Fibroblast of the aortic adventitia (primary cell): ENCODE measurements at places on chromosomes 3 and 15.

GRCh38 chr3:12769761-12770160 is 10.7 kb upstream of the TMEM40 start:
- DNase-seq = no peak

GRCh38 chr3:41608347-41608746 is 353.6 kb downstream of the ULK4 start:
- no peak for DNase-seq

DNA sequence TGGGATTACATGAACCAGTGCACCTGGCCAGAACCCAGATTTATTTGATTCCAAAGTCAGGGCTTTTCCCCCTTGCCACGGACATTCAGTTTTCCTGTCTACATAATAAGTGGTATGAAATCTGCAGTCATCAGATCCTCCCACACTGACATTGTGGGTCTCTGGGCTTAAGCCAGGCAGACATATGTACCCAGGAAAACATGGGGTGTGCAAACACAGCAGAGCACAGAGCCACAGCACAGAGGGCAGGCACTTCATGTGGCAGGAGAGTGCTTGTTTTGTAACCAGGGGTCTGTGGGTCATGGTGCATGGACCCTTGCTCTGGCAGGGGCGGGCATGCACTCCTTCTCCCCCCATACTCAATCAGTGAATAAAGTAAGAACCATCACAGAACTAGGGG is 6.1 kb upstream of the ABTB1 start:
- no peak for DNase-seq

GRCh38 chr3:46829699-46830208 is 33.5 kb downstream of the MYL3 start:
- no peak for DNase-seq

DNA sequence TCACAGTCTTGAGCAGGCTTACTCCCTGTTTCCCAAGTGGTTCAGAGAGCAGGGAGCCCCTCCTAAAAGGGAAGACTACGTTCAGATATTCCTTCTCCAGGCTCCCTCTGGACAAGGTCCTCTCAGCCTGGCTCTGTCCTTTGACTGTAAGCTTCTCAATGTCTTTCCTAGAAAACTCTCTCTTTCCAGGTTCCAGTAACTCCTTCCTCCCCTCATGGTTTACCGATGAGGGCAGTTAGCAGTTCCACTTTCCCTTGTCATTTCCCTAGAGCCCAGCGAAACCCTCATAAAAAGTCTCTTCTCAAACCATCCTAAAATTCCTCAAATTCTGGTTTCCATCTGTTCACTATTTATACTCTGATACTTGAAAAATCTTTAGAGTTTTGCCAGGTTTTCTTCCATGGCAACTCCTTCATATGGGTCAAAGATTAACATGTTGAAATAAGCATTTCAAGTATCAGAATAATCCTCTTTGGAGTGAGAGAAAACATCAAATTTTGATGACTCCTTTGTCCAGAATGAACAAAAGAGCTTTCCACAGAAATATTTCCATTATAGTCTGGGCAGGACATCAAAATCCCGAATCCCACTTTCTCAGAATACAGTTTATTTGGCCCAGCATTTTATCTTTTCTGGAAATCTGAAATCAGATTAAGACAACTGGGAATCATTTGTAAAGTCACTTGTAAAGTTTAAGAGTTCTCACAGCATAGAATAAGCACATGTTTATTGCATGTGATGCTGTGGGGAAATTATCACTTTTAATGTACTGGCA is 599.4 kb downstream of the UNC13C start:
- no peak for DNase-seq

DNA sequence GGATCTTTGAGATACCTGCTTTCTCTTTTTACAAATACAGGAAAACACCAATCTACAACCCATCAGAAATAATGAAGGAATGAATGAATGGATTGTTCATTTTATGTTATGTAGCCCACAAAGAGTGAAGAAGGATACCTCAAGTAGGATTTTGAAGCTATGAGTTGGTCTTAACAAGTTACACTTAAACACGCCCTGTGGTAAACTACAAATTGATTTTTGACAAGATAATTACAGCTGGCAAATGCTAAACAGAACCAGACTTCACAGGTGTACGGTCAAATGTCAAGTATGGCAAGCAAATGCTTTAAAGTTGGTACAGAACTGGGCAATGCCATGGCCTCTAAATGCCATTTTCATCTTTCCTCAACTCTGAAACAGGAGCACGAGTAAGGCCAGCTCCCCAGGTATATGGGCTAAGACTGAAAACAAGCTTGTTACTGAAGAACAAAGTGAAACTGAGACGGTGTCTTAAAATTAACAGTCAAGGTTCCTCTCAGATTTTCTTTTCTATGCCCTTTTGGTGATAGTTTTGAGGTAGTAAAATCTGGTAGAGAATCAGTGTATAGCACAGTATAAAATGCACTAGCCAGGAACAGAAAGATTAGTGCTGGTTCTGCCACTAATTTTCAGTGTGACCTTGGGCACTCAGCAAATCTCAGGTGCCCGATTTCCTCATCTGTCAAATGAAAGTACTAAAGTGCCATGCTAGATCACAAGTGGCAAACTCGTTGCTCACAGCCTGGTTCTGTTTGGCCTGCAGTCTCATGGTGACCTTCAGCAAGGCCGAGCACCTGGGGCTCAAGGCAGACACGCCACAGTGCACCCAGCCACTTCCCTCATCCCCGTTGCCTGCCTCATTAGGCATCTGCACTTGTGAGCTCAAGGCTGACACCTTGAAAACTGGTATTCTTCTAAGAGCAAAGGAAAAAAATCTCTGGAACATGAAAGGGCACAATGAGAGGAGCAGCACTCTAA is 9.5 kb downstream of the RUVBL1 start:
- no peak for DNase-seq

GRCh38 chr3:126064627-126065258 is 19.2 kb downstream of the SLC41A3 start:
- DNase-seq = no peak

DNA sequence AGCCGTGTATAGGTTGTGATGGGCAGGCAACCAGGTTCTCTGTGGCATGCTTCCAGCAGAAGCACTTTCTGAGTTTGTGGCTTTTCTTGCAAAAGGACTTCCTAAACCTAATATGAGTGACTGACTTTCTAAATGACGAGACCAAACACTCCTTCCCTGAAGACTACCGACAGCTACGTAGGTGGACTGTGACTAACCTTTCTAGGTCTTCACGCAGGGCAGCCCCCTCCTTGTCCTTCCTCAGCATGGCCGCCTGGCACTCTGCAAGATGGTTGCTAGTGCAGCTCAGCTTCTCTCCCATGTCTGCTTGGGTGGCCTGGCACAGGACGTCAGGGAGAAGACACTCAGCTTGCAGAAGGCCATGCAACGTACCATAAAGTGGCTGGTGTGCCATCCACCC is 20.9 kb downstream of the CXCR6 start:
- no peak for DNase-seq

DNA sequence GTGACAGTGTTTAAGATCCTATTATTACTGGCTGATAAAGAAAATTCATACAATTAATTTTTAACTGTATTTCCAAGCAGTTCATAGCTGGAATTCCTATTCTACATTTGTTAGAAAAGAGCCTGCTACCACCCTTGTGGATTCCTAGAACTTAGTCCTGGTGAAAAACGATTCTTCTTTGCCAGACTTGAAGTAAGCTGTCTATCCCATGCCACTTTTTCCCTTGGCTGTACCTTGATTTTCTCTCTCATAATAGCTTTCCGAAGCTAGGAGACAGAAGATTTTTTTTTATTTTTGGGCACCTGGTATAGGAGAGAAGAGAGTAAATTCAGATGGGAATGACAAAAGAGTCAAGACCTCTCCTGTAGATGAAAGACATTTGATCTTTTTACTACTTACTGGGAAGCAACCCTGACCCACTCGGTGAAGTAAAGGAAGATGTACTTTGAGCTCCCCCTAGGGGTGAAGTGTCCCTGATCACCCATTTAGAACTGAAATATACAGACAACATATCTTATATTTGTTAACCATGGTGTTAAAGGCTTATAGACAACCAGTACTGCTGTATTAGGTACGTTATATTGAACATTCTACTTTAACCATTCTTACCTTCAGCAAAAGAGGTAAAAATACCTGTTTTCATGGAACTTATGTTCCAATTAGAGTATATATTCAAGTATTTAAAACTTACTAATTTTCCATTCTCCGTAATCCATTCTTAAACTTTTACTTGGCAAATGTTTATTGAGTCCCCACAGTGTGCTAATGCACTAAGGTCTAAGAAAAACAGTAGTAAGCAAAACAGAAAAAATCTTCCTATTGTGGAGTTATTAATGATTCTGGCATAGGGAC is 36.2 kb upstream of the C3orf38 start:
- DNase-seq = peak; percentile 82

GRCh38 chr3:32334675-32335074 is 57.0 kb upstream of the CMTM7 start:
- DNase-seq = no peak

DNA sequence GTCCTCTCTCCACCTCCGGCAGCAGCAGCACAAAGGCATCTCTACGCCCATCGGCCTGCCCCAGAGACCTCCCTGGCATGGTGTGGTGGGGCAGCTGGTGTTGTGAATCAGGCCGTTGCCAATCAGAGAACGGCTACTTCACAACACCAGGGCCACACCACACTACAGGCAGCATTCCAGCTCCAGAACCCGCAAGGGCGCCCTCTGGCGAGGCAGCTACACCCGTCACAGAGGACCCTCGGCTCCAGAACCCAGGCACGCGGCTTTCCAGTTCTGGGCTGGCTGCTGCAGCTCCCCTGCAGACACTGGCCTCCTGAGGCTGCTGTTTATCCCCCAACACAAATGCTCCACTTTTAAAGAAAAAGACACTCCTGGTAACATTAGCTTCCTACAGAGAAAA is 127.5 kb upstream of the TOPAZ1 start:
- DNase-seq = peak; percentile 35

DNA sequence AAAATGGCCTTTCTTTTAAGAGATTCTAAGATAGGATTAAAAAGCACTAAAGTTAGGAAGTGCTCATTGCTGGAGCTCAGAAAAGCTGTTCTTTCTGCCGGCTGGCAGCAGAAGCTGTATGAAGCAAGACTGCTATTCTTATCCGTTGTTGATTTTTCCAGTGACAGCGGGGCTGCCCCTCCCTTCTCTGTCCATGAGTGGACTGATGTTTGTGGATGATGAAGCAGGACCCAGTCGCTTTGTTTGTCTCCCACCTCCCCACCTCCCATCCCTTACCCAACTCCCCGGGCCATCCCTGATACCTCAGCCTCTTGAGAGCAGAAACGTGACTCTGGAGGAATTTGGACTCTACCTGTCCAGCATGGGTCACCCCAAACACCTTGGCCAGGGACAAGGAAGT is 10.3 kb upstream of the MUSTN1 start:
- DNase-seq = peak; percentile 77

- no peak for DNase-seq
Measured at GRCh38 chr3:59235634-59236012, 185.8 kb upstream of the CFAP20DC start.

- DNase-seq = peak; percentile 5
Measured at GRCh38 chr3:17979252-17979651, 236.8 kb upstream of the TBC1D5 start.

DNA sequence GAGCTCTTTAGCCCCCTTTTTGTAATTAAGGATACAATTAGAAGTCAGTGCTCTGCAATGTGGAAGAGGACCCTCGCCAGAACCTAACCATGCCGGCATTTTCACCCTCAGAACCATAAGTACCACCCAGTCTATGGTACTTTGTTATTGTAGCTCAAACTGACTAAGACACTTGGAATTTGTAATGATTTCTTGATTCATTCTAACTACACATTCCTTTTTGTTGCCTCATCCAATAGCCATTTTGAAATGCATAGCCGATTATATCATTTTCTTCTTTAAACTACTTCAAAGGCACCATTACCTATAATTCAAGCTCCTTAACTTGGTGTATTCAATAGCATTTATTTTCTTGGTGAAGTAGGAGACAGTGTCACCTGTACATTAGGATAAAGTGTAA is 61.4 kb downstream of the GLB1 start:
- DNase-seq = peak; percentile 58

DNA sequence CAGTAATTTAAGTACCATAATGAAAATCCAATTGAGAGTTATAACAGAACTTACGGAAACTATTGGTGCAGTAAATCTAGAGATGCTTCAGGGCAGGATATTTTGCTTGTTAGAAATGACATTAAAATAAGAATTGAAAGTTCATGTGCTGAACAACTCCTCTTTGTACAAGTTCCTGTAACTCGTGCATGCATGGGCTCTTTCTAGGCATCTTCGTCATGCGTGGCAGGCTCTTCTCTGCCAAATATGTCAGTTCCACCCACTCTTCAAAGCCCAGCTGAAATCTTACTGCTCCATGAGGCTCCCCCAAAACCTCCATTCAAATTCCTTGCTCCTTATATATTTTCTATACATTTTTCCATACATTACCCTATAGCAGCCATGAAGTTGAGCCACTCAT is 48.7 kb downstream of the FBN1 start:
- DNase-seq = no peak

- DNase-seq = no peak
Measured at GRCh38 chr3:4627651-4628375, 134.7 kb downstream of the ITPR1 start.

GRCh38 chr15:32966512-32966911 is 228.0 kb downstream of the FMN1 start:
- DNase-seq = peak; percentile 48

GRCh38 chr15:57337868-57338411 is 38.4 kb upstream of the CGNL1 start:
- DNase-seq = peak; percentile 52

DNA sequence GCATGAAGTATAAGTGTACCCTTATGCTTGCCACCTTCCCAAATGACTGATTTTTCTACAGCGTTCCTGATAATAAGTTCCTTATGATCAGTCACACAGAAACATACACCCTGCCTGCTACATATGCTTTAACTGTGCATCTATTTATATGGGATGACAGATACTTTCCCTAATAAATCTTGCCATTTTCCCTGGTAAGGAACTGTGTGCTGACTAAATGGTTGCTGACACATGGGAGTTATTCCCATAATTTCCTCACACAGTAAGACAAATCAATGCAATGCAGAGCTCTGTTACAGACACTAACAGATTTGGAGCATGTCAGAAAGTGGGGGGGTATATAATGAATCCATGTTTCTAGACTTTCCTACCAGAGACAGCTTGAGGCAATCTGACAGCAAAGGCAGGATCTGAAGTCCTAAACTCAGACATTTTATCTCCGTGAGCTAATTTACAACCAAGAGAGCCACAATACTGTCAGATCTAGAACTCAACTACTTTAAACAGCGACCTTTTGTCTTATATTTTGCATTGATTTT is 86.9 kb upstream of the TCF12 start:
- DNase-seq = no peak

GRCh38 chr15:77402740-77403379 is 17.0 kb downstream of the PEAK1 start:
- DNase-seq = peak; percentile 91

DNA sequence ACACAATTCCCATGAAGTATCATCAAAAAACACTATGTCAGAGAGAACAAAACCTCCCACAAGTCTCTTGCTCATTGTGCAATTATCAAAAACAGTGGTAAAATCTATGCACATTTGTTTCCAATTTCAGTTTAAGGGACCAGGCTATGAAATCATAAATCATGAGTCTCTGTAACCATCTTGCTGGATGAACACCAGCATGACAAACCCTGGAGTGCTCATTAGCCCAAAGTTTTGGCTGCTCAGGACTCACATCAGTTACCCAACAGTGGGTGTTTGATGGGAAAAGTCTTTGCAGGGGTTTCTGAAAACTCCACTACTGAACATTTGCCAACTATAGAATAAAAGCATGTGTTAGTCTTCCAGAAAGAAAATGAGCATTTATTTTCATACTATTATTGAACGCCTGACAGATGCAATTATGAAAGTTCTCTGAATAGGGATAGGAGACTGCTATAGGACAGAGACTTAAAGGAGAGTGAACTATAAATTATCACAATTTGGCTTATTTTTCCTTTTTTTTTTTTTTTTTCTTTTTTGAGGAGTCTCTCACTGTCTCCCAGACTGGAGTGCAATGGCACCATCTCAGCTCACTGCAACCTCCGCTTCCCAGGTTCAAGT is 240.8 kb upstream of the KCNMB2 start:
- peak; percentile 97 for DNase-seq
